Cardiac muscle cell (in vitro differentiated cells and primary cell): ENCODE measurements at places on chromosomes 2 and 18.
A peak's percentile ranks its signal among the peaks of the same experiment; 100 is the strongest.

GRCh38 chr2:226636586-226636985 lies 163.0 kb downstream of the IRS1 start:
- DNase-seq, result no peak

GRCh38 chr2:235960716-235961640 lies 207.2 kb downstream of the GBX2 start:
- no peak for DNase-seq

DNA sequence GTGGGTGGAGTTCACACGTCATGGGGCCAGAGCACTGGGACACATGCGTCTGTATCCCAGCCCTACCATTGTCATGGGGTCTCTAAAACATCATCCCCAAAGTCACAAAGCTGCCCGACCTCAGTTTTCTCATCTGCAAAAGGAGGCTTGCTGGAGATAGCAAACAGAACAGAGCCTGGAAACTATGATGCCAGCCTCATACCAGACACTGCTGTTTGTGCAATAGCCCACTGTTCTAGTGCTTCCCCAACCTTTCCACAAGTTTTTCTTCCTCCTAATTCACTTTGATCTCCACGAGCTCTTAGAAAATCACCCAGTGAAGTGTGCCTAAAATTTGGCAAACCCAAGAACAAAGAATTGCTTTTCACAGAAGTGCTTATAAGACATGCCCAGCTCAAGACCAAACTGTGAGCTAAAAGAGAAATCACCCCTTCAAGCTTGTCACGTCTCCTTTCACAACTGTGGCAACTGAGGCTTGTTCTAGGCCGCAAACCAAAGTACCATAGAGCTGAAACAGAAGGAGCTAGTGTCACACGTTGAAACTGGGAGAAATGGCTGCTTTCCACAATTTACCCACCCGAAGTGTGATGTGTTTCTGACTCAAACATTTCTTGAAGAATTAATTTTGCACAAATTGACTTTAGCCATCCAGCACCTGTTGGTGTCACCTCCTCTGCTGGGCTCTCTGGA lies 162.7 kb upstream of the ID2 start:
- no peak for DNase-seq

DNA sequence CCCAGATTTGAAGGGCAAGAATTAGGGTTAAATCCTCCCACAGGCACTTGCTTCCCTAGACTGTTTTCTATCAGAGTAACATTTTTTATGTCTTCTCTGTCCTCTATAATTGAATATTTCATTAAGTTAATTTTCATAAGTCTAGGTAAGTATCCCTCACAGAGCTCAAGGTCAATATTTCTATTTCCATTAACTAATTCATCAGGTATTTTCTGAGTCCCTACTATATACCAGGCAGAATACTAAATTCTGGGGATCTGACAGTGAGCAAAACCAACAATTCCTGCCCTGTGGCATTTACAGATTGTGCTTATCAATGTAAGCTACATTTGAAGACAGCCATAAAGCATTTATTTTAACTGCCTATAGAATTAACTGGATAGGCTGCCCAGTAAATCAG lies 86.4 kb upstream of the RBBP8 start:
- DNase-seq, result no peak

DNA sequence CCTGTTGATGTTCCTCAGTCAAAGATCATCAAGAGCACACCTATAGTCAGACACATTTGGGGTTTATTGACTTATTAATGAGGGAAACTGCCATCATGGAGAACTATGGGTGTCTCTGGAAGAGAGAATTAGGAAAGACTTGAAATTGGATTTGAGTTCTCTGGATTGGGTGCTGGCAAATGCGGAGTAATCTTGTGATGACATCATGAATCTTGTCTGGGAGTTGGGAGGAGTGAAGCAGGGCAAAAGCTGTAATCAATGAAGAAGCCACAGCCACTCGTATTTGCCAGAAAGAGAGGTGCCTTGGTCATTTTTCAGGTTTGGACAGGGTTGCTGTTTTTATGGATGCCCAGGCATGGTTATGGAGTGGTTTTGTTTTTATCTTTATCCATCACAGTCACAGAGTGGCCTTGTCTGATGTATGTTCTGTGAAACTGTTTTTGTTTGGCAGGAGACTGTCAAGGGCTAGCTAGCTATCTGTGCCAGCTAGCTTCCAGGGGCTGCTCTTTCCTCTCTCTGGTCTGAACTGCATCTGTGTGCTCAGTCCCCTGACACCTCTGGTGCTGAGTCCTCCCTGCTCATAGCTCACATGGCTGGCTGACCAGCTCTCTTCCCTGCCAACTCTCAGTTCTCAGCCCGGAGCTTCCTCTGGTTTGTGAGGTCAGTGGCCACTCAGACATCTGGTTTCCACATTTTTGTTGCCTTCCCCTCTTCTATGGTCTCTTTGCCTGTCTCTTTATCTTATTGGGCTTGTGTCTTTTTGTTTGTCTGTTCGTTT lies 193.4 kb upstream of the RMP24 start:
- no peak for DNase-seq

- no peak for DNase-seq
These were observed 272.2 kb downstream of the PRKCE start for GRCh38 chr2:45923701-45924100.

DNA sequence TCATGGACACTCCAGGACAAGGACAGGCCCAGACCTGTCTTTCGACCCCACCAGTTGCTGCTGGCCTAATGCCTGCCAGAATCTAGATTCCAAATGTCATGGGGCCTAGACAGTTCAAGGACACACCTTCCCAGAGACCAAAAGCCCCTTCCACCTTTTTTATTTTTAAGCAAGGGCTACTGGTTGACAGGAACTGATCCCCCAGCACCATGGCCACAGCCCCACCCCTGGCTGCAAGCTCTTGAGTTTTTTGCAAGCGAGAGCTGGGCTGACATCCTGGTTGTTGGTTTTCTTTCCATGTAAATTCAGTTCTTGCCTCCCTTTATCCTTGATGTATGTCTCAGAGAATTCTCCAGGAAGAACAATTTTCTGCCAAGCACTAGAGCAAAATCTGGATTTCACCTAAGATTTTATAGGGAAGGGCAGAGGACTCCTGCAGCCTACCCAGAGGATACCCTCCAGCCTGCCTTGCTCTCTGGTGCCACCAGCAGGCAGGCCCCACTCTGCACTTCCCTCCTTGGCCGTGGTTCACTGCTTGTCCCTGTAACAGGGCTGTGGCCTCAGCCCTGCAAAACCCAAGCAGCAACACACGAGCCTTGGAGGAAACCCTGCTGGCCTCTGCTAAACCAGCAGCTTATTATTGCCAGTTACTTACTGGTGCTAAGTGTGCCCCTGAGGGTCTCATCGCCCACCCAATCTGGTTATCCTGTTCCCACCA lies 97.7 kb downstream of the TWIST2 start:
- peak; percentile 79 for DNase-seq

GRCh38 chr2:182545420-182546167 lies 118.8 kb upstream of the PDE1A start:
- DNase-seq, result no peak

DNA sequence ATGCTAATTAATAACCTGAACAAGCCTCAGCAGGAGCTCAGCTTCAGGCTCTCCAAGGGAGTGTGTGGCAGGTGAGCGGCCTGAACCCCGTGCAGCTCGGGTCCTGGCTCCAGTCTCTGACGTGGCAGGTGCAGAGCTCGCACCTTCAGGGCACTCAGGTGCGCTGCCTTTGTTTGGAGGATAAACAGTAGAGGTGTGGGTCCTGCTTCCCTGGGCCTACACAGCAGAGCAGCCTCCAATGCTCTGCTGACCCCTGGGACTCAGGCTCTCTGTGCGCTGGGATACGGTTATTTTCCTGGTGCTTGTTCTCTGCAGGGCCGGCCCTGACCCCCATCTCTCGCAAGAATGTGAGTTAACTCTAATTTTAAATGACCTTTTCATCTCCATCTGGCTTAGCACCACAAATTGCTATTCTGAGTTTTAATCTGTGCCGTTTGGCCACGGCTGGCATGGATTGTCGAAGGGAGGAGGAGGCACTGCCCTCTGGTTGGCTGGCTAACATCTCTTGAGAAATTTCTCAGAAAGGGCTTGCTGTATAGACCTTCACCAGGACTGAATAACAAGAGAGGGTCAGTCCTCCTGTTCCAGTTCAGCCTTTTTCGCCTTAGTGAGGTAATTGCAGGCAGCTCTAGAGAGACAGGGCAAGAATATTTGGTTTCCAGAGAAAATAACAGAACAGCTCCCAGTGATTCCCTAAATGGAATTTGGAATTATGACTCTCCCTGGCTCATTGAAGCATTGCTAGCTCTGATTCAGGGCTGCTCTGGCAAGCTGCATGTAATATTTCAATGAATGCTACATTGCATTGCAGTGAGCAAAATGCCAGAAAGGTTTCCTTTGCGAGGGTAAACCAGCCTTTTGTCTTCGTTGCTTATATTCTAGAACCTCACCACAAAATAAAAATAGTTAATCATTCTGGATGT lies 161.8 kb downstream of the DCDC2C start:
- DNase-seq, result no peak

DNA sequence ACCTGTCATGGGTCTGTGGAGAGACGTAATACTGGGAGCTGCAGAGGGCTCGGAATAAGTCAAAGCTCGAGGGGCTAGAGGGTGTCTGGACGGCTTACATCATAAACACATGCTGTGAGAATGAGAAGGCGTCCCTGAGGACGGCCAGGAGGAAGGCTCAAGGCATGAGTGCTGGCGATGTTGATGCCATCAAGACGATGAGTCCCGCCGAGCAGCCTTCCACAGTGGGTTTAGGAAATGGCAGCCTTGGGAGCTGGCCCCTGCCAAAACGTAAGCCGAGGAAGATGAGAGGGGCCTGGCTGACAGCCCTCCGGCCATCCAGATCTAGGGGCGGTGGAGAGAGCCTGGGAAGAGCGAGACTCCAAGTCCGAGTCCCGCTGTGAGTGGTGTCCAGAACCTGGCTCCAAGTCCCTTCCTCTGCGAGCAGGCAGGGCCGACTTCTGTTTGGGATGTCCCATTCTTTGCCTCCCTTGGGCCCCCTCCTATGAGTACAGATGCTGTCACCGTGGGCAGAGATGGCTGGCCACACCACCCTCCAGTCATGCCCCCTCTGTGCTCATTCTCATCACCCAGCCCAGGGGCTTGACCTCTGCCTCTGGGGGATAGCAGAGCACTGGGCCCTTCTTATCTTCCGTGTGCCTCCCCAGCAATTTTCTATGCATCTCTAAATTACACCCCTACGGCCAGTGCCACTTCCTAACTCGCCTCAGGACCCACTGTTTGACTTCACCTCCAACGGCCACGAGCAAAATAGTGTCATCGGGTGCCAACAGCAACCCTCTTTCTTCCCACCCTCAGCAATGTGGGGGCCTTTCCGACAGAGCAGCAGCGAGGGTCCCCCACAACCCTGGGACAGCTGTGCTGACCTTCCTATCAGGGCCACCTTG lies 175.7 kb downstream of the FAM210A start:
- no peak for DNase-seq

GRCh38 chr2:235701206-235701981 lies 207.6 kb downstream of the AGAP1 start:
- DNase-seq, result no peak

DNA sequence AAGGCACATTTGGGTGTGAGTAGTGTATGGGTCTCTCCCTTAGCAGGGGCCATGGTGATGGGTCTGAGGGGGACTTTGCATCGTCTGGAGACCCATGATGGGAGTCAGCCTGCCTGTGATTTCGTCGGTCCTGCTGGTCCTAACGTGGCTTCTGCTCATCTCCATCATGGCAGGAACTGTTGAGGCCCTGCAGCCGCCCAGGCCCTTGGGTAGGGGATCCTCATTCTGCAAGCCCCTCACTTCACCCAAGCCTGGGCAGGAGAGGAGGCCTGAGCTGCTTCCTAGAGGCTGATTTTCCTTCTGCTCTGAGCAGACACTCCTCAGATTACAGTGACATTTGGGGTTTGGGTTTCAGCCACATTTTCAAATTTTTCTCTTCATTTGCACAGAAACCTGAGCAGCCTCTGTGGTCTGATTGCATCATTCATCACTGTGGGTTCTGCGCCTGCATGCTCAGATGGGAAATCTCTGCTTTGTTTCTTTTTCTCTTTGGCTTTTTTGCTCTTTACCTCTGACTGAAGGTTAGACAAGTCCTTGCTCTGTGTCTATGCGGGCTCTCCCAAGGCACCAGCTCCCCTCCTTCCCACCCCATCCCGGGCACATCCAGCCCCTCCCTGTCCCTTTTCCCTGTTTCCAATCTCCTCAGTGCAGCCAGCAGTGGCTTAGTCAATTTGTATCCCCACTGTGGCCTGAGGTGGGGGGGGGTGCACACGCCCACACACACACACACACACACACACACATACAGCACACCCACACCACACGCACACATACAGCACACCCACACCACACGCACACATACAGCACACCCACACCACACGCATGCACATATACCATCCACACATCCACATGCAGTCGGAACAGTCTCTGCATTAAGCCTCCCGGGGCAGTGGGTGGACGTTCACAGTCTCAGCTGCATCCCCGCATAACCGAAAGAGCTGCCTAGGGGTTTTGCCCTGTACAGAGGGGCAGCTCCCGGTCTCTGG lies 305.4 kb upstream of the HS6ST1 start:
- peak; percentile 94 for DNase-seq

- no peak for DNase-seq
These were observed 296.9 kb upstream of the CYRIA start for GRCh38 chr2:16962505-16962904.

DNA sequence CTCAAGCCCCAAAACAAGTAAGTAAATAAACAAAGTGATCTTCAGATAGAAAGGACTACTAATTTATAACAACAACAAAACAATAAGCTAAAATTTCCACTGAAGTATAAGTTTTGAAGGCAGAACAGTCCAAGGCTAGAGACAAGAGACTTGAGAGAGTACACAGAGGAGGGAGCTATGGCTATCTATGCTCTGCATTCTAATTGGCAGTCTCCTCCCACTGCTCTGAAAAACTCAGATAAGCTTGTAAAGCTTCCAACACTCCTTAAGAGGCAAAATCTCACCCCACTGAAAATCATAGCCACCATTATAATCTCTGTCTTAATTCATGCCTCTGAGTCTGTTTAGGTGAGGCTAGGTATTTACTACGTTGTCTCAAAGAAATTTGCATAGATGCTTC lies 714.6 kb upstream of the LRATD1 start:
- DNase-seq, result peak; percentile 2

DNA sequence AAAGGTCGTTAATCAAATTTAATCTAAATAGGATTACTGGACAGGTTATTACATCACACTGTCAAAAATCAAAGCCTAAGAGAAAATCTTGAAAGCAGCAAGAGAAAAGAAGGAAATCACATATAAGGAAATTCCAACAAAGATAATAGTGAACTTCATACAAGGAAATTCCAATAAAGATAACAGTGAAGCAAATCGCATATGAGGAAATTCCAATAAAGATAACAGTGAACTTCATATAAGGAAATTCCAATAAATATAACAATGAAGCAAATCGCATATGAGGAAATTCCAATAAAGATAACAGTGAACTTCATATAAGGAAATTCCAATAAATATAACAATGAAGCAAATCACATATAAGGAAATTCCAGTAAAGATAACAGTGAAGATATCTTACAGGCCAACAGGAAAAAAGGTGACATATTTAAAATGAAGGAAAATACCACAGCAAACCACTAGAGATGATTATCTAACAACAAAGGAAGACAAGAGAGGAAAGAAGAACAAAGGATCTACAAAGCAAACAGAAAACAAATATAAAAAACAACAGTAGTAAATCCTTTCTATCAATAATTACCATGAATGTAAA lies 787.7 kb downstream of the CCDC85A start:
- no peak for DNase-seq
